ENCODE measurements at places on chromosomes 11 and 22.

DNA sequence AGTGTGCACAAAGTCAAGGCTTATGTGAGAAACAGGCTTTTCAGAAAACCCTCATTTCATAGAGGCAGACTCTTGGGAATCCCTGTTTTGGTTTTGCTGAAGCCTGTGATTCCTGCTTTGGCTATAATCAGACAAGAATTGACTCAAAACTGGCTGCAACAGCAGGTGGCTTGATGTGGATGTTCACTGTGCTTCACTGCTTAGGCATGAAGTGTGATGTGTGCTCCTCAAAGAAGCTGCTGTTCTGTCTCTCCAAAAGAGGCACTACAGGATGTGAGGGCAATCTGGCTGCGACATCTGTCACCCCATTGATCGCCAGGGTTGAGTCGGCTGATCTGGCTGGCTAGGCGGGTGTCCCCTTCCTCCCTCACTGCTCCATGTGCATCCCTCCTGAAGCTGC is 103.5 kb downstream of the C11orf58 start:
- no peak for DNase-seq

DNA sequence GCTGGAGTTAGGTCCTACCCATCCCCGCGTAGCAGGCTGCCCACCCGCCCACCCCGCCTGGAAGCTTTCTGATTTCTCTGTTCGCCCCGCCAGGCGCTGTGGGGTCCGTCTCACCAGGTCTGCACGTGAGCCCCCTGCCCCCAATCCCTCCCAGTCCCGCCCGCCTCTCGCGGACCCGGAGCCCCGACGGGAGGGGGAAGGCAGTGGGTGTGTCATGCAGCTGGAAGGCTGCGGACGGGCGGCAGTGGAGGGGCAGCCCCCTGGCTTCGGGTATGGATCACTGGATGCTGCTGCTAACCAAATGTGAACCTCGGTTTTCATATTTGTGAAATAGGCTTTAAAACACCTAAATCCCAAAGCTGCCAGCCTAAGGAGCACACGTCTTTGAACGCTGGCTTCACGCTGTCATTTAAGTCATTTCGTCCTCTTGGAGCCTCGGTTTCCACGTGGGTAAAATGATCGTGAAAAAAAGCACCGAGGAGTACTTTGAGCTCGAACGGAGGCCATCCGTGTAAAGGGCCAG is 568 bp upstream of the BIK start:
- DNase-seq: no peak

- no peak for DNase-seq
Observed at GRCh38 chr11:76087749-76088148, 118.6 kb downstream of the WNT11 start.

DNA sequence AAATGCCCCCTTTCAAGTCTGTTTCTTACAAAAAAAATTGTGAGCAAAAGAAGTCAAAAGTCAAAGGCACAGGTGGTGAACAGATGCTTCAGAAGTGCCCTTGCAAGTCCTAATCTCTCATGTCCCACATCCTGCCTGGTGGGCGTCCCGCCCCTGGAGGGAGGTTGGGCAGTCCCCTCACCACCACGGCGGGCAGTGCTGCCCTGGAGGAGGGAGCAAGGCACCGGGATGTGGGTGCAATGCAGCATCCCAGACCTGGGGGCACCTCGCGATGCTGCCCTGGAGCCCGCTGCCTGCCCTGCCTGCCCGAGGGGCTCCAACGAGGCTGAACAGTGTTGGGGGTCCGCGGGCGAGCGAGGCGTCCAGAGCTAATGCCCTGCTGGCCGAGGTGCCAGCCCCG is 15.9 kb downstream of the MRGPRG start:
- no peak for DNase-seq

DNA sequence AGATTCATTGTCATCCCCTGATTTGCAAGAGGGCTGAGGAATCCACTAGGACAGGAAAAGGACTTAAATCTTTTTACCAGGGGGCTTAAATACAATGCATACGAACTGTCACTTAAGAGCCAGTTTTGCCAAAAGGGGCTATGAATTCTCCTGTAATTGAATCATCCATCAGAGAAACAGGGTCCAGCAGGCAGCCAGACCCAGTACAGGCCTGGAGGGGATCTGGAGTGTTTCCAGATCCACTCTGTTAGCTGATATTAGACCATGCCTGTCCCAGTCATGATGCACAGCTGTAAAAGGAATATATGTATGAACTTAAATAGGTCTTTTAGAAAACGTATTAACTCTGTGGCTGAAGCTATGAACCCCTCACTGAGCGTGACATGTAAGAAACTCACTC is 53.8 kb upstream of the PRSS23 start:
- DNase-seq: no peak

DNA sequence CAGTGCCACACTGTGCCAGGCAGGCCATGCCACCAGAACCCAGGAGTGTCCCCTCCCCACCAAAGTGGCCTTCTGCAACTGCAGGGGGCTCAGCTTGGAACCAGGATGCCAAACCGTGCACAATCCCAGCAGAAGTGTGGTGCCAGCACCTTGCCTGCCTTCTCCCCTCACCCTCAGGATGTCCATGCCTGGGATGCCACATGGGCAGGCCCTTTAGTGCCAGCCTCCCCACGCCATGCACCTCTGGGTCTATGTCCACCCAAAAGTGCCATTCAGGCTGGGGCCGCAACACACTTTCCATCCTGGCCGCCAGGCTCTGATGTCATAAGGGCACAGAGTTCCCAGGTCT is 8.7 kb upstream of the TBC1D22A start:
- no peak for DNase-seq

DNA sequence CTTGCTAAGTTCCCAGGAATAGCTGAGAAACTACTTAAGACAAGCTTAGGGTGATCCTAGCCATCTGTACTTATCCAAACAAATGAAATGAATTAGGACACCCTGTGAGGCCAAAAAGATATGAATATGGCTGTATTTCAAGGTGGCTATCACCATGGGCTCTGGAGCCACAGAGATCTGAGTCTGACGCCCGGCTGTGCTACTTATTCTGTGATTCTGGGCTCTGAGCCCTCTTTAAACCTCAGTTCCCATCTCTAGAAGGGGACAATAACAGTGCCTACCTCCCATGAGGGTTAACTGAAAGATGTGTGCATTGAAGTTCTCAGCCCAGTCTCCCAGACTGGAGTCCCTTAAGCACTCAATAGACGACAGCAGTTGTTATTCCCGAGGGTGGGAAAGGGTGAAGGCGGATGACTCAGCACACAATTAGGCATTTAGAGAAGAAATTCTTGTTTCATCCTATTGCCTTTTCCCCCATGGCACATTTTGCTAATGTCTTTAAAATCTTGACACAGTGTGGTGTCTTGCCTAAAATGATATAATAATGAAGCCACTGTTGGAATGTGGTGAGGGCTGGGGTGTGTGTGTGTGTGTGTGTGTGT is 132.5 kb downstream of the ADAMTS15 start:
- no peak for DNase-seq

- DNase-seq: peak; percentile 98
Observed at GRCh38 chr22:29387921-29388758, at the start of gene AP1B1. Gene AP1B1, minus strand, starts transcription at chr22:29388570. Its CDS starts 21,327 bp downstream, at chr22:29367243.

- peak; percentile 20 for DNase-seq
Observed at GRCh38 chr11:63682066-63683021, 1.0 kb downstream of the RTN3 start.

DNA sequence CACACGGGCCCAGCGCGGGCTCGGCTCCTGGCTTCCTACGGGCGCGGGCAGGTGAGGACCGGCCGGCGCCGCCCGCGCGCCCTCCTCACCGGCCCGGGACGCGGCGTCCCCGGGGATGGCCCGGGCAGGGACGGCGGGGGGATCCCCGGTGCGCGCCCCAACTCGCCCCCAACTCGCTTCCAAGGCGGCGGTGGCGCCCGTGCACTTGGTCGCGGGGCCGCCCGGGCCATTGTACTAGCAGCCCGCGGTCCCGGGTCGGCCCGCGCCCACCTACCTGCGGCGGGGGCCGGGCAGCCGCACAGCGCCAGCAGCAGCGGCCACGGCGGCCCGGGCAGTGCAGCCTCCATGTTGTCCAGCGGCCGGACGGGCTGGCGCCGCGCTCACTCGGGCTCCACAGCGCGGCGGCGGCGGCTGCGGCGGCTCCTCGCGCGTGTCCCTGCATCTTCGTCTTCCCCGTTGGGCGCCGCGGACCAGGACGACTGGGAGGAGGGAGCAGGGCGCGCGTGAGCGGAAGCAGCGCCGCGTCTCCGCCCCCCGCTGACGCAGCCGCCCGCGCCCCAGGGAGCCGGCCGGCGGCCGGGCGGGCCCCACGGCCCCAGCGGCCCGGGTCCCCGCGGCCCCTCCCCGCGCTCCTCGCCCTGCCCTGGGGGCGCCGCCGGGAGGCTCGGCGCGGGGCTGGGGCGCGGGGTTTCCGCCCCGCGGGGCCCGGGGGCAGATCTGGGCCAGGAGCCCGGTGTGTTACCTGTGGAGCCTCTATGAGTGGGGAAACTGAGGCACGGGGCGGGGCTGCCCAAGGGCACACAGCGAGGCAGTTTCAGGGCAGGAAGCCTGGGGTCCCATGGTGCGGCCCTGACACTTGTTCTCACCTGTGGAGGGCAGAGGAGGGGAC is 159.3 kb upstream of the GRK3 start:
- peak; percentile 81 for DNase-seq

DNA sequence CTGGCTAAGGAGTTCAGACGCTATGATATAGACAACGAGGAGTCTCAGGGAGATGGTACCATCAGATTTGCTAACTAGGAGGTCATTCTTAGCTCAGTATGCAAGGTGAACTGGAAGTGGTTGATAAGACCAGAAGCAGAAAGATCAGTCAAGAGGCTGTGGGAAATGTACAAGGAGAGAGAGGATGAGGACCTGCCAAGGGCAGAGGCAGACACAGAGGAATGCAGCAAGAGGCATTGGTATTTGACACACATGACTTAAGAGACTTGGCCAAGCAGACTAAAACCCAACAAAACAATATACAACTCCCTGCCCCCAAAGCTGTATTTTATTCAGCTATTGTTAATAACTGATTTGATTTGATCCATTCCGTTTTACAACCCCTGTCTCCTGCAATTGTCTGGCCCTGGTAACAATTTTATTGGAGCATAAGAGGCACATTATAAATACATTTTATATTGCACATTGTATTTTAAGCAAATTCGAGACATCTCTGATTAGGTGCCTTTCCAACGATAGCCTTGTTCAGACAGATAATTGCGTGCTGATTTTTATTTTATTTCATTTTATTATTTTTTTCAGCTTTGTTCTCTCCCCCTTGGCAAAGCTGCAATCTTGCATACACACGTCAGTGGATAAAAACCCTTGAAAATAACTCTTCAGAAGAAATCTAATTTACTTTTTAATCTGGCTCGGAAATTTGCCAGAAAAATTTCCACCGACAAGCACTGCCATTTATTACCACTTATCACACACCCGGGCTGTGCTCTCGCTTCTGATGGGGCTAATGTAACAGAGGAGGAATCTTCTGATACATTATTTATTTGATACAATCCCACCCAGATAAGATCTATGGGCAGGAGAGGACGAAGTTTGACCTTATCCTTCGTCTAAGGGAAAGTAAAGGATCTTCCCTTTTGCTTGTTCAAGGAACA is 237.8 kb downstream of the NXPE2 start:
- DNase-seq: no peak

DNA sequence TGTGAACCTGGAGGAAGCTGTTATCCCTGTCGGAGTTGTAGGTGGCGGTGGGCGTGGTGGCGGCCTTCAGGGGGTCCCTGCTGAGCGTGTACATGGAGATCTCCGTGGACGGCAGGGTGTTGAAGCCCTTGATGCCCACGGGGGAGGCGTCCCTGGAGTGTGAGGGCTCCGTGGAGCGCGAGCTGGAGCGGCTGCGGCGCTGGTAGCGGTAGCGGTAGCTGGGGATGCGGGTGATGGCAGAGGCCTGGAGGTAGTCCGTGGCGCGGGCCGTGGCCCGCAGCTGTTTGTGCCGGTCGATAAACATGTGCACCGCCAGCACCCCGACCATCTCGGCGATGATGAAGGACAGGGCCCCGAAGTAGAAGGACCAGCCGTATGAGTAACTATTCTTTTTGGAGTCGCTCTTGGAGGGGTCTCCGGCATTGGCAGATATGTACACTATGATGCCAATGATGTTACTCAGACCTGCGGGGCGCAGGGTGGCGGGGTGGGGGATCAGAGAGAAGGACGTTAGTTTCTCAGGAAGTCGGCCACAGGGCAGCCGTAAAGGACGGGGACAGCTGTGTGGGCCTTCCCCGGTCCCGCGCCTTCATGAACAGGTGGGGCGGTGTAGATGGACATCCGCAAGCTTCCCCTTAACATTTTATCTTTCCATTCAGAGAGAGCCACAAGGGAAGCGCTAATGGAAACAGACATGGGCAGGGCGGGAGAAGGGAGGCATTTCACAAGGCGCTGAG is 35.6 kb upstream of the EIF3D start:
- DNase-seq: no peak

DNA sequence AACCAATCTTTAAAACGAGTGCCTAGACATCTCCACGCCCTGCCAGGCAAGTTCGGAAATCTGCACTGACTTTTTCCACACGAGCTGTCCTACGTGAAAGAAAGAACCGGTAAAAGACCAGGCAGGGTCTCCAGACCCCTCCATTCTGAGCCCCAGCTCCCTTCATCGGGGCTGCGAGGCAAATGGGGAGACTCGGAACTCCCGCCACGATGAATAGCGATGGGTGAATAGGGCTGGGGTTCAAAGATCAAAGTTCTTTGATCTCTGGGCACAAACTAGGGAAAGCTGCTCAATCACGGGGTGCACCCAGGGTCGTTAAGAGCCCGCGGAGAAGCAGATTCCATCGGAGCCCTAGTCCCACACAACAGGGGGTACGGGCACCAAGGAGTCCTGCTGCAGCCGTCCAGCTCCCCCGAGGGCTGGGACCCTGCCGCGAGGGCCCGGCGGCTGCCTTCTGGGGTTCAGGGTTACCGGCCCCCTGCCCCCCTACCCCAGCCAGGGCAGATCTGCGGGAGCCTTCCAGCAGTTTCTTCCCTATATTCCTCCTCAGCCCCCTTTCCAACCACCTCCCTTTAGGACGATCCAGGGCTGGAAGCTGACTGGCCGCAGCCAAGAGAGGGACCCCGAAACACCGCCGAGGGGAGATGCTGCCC is 1.1 kb downstream of the LRP4 start:
- DNase-seq: no peak

- peak; percentile 87 for DNase-seq
Observed at GRCh38 chr11:16749666-16750065, 11.2 kb downstream of the C11orf58 start.

DNA sequence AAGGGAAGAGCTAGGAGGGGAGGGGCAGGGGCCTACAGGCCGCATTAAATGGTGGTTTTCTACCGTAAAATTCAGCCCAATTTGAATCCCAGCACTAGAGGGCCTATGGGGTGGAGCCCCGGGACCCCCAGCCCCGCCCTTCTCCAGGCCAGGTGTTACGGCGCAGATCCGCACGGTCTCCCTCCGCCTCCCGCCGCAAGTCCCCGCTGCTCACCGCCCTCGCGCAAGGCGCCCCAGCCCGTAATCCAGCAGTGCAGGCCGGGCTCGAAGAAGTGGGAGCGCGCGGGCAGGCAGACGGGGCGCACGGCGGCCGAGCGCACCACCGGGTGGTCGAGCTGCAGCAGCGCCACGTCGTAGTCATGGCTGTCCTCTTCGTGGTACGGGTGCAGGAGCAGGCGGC is 17.3 kb downstream of the KCTD17 start:
- no peak for DNase-seq

DNA sequence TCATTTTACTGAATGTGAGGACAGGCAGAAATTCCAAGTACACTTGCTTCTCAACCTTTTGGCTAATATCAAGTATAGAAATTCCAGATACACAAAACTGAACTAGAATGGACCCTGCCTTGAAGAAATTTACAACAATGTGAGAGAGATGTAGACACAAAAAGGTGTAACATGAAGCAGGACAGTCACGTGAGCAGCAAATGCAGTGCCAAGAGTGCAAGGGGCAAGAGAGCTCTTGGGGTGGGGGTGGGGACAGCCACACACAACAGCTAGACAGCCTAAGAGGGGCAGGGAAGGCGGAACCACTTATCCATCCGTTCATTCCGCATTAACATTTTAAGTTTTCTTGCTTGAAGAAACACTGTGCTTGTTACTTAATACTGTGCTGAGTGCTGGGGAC is 28.9 kb downstream of the PLEKHA7 start:
- DNase-seq: no peak
